ENCODE measurements at places on chromosomes 1 and 21.
A peak's percentile ranks its signal among the peaks of the same experiment; 100 is the strongest.

- no peak overlapping the region for H3K27ac ChIP-seq
- DNase-seq = no peak
These were observed 50.7 kb downstream of the PRDM16 start for GRCh38 chr1:3119725-3120124.

DNA sequence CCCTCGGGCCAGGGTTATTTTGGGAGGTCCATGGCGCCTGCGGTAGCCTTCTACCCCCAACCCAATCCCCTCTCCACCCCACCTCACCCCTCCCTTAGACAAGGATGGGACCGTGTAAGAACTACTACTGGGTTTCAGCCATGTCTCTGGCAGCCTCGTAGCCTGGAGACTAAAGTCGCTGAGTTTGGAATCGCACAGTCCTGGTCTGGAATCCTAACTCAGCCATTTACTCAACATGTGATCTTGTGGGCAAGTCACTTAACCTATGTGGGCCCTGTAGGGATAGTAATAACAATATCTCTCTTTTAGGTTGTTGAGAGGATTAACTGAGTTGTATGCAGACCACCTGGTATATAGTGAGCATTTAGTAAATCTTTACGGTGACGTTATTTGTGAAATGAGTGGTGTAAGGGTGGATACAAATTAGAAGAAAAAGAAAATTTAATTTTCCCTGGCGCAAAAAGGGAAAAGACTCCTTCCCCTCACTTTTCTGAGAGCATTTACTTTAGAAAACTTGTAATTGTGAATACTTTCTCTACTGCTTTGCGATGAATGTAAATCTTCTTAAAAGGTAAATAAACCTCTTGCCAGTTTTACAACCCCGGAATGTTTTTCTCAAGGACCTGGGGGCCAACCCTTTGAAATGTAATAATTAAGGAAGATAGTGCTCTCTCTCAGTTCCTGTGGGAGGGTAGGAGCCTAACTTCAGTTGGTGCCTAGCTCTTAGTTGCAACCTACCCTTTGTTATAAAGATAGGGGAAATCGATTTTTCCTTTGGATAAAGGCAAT lies 615 bp upstream of the MRPS15 start:
- H3K4me3 ChIP-seq = peak overlapping the region; percentile 92
- no peaks in the 10 kb centered on the region for H3K4me1 ChIP-seq
- peaks cover 19% of the 10 kb centered on the region for H3K36me3 ChIP-seq
- DNase-seq = no peak
- peaks cover 23% of the 10 kb centered on the region for H3K27me3 ChIP-seq
- H3K27ac ChIP-seq = peak overlapping the region; percentile 84

DNA sequence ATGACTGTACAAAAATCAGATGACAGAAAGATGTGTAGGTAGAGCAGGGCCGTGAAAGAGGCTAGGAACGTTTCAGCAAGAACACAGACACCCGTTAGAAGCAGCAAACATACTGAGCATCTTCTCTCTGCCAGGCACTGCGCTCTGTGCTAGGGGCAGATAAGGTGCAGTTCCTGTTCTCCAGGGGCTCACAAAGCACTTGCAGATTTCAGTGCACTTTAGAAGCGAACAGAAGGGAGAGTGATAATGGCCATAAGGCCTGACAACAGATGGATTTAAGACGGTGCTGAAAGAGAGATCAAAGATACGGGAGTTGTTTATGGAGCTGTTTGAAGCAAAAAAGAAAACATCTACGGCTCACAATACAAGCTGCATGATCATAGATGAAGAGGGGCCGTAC lies 200.3 kb upstream of the FOXD3 start:
- H3K4me3 ChIP-seq = no peak overlapping the region
- no peaks in the 10 kb centered on the region for H3K4me1 ChIP-seq
- no peaks in the 10 kb centered on the region for H3K36me3 ChIP-seq
- no peak overlapping the region for H3K27ac ChIP-seq
- no peak for DNase-seq
- H3K27me3 ChIP-seq = no peaks in the 10 kb centered on the region

- H3K4me3 ChIP-seq = no peak overlapping the region
- no peaks in the 10 kb centered on the region for H3K36me3 ChIP-seq
- peaks cover 3% of the 10 kb centered on the region for H3K4me1 ChIP-seq
- H3K27ac ChIP-seq = no peak overlapping the region
These were observed 8.0 kb downstream of the SMAP2 start for GRCh38 chr1:40381268-40382107.

DNA sequence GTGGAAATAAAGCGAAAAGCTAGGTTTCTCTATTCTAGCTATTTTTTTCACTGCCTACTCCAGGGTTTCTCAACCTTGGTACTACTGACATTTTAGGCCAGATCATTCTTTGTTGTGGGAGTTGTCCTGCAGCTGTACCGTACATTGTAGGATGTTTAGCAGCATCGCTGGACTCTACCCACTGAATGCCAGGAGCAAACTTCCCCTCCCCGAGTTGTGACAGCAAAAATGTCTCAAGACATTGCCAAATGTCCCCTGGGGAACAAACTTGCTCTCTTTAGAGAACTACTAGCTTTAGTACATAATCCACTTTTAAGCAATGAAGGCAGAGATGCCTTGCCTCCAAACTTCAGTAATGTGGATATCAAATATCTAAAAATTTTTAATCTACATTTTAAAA lies 122.8 kb downstream of the PLPPR5 start:
- DNase-seq = no peak
- H3K27ac ChIP-seq = no peak overlapping the region
- H3K36me3 ChIP-seq = no peaks in the 10 kb centered on the region
- H3K27me3 ChIP-seq = no peaks in the 10 kb centered on the region

Measured in H1 (cell line).